ENCODE measurements at places on chromosomes 3 and 15.

- DNase-seq, result no peak
Measured at GRCh38 chr3:80618295-80619256, 850.8 kb upstream of the ROBO1 start.

DNA sequence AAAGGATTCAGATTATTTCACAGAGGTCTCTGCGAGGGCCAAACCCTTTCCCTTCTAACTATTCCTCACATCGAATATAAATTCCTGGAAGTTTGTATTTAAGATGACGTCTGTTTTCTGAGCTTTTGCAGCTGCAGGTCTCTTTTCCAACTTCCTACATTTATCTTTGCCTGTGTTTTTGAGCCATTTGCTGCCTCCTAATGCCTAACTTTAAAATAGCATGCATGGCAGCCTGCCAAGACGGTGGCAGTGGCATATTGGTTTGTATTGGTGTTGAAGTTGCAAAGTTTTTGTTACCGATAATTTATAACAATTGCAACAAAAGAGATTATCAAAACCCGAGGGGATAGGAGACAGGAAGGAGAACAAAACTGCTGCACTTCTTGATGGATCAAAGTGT lies 187.1 kb upstream of the DNAJC19 start:
- DNase-seq, result peak; percentile 54

DNA sequence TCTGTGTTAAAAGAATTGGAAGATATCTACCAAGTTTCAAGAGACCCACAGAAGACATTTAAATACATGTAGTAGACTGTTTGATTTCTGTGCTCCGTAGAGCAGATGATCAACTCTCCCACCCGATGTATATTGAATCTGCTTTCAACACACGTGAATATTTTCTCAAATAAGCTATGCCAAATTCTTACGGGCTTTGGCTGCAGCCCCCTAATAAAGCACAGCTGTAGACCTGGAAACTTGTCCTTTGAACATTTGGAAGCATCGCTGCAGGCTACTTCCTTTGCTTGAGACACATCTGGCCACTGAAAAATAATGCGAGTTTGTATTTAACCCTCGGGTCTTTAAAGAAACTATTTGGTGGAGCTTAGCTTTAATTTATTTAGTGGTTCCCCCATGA lies 98.3 kb upstream of the SELENOK start:
- DNase-seq, result no peak

GRCh38 chr3:186493525-186494255 lies 50.5 kb downstream of the CRYGS start:
- no peak for DNase-seq

DNA sequence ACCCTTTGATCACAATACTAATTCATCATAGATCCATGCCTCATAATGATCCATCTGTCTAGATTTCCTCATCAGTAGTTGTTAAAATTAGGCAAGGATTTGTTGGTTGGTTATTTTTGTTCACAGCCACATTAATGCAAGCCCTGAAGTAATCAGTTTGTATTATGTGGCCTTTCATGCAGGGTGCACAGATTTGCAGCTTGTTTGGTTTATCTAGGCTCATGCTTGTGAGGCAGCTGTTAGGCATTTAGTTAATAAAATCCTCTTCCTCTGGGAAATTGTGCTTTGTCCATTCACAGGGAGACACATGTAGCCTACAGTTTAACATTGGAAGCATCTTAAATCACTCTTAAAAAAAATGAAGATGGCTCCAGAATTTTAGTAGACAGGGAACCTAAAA lies 162.8 kb upstream of the ZNF385D start:
- DNase-seq, result no peak

Data from substantia nigra (tissue), 51 donors.